CD4-positive, alpha-beta T cell (primary cell): ENCODE measurements at places on chromosomes 5 and 9.

DNA sequence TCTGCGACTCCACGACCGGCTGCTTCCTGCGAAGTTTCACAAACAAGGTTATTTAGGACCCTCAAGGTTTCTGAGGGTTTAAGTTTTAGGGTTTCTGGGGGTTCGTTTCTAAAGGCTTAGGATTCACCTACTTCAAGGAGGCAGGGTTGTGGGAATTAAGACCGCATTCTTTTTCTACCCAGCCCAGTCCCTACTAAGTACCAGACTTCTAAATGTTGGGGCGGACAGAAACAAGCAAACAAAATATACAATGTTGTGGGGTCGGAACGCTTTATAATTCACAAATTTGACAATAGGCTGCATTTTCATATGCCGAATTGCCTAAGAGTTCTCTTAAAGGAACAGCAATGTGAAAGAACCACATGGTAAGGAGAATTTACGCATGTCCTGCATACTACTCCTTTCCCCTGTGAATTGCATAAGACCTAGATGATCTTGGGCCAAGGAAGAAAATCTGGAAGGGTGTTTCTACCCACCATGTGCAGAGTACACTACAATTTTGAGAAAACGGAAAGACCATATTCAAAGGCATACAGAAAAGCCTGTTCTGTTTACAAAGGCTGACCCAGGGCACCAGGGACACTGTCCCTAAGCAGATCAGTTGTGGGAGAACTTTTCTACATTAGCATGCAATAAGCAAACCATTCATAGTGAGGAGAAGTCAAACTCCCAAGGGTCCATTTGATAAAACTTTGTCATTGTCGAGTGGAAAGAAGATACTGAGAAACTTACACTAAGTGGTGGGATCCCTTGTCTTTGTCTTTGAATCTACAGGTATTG is 457.3 kb downstream of the RAB3C start:
- peak overlapping the region; percentile 82 for H3K4me3 ChIP-seq
- H3K27ac ChIP-seq: peak overlapping the region; percentile 60
- H3K36me3 ChIP-seq: no peaks in the 10 kb centered on the region
- H3K4me1 ChIP-seq: peaks cover 17% of the 10 kb centered on the region
- no peaks in the 10 kb centered on the region for H3K27me3 ChIP-seq
- no peak for DNase-seq

DNA sequence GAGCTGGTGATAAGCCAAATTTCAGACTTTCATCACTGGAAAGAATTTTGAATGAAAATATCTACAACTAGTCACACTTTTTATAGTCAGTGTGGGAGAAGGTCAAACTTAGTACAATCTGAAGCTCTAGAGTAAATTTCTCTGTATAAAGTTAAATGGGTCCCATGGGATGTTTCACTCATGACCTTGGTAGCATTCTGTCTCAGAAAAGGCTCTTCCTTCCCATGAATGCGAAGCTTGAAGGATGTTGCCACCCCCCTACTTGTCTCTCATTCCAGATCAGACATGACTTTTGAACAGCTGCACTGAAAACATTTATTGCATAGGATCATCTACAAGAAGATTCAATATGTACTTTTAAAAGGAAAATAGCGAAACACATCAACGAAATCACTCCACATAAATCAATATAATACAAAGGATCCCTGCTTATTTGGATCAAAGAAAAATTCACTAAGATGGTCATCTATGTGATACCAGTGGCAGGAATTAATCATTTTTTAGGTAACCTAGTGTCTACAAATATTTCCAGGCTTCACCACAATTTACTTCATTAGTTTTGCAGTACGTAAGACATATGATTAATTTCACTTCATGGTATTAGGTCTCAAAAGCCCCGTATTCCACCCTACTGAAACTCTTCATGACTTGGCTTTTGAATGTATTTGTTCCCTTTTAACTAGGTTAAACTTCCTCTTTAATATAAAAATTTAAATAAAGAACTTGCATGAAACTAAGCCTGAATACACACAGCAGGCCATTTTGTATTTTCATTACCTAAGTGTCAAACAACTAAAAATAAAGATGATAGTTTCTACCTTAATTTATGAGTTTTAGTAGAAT is 4.4 kb downstream of the ST8SIA4 start:
- H3K27me3 ChIP-seq: no peaks in the 10 kb centered on the region
- peak overlapping the region; percentile 7 for H3K27ac ChIP-seq
- peaks cover 19% of the 10 kb centered on the region for H3K4me1 ChIP-seq
- H3K4me3 ChIP-seq: no peak overlapping the region
- DNase-seq: no peak

DNA sequence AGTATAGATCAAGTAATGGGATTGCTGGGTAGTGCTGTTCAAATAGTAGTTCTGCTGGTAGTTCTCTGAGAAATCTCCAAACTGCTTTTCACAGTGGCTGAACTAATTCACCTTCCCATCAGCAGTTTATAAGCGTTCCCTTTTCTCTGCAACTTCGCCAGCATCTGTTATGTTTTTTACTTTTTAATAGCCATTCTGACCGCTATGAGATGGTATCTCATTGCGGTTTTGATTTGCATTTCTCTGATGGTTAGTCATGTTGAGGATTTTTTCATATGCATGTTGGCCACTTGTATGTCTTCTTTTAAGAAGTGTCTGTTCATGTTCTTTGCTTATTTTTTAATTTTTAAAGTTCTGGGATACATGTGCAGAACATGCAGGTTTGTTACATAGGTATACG is 279.2 kb upstream of the NREP start:
- H3K36me3 ChIP-seq: no peaks in the 10 kb centered on the region
- H3K4me3 ChIP-seq: no peak overlapping the region
- no peaks in the 10 kb centered on the region for H3K27me3 ChIP-seq

DNA sequence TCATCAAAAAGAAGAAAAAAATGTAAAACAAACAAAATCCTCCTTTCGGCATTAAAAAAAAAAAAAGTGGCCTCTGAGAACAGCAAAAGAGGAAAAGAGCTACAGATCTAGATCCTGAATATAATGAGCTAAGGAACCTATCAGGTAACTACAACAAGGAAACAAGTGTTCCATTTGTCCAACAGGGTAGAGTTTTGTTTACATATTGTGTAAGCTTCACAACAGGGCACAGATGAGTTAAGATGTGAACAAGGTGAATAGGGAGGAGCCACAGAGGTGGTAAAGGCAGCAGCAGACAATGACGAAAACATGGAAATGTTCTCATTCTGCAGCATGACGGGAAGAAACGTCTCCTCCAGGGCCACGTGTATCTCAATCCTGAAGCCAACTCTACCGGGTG is 14.4 kb downstream of the ELP1 start:
- H3K4me1 ChIP-seq: no peaks in the 10 kb centered on the region
- H3K4me3 ChIP-seq: no peak overlapping the region
- no peak for DNase-seq

DNA sequence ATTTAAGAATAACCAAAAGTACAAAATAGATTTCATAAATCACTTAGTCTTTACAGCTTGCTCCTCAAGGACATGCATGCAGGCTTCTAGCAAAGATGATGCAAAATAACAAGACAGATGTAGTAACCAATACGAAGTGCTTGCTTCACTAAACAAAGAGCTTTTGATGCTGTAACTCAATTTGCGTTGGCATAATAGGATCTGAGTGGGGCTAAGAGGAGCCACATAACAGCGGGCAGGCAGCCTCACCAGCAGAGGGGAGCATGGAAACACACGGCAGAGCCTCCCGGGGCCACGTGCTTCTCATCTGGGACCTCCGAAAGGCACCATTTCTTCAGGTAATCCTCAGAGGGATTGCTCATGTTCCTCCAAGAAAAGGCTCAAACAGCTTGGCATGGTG is 139.7 kb downstream of the C5orf15 start:
- H3K27me3 ChIP-seq: no peaks in the 10 kb centered on the region
- peaks cover 21% of the 10 kb centered on the region for H3K4me1 ChIP-seq
- DNase-seq: no peak
- no peak overlapping the region for H3K27ac ChIP-seq
- H3K4me3 ChIP-seq: no peak overlapping the region

DNA sequence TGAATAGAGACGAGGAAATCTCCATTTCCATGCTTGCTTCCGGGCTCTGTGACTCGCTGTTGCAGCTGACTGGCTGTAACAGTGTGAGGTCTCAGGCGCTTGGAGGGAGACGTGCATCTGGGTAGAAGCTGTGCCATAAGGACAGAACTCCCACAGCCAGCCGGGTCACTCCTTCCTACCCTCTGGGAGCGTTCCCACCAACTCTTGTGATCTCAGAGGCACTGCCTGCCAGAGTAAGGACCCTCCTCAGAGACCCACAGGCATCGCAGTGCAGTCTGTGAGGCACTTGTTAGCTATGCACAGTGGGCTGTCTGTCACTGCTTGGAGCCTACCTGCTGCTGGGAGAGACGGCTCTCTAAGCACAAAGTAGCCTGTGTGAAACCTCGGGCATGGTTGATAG is 203.4 kb upstream of the SEMA6A start:
- H3K4me3 ChIP-seq: no peak overlapping the region
- no peaks in the 10 kb centered on the region for H3K4me1 ChIP-seq
- no peak for DNase-seq
- H3K27me3 ChIP-seq: no peaks in the 10 kb centered on the region
- H3K27ac ChIP-seq: no peak overlapping the region

DNA sequence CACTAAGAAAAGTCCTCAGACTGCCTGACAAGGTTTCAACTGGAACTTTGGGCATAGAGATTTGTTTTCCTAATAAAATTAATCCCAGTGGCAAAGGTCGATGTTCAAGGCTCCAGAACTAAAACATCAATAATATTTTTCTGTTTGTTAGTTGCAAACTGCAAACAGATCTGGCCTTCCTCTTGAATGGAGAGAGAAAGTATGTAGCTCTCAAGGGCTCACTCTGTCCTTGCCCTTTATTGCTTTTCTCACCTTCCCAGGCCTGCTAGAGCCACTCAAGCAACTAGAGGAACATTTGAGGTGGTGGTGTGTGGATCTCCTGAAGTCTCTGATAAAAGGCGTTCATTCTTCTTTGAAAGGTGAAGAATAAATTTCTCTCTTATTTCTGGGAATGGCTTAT is 16.6 kb downstream of the ALDH1A1 start:
- H3K27ac ChIP-seq: no peak overlapping the region
- H3K4me1 ChIP-seq: no peaks in the 10 kb centered on the region
- H3K36me3 ChIP-seq: no peaks in the 10 kb centered on the region
